ENCODE measurements at places on chromosomes 5 and 9.

DNA sequence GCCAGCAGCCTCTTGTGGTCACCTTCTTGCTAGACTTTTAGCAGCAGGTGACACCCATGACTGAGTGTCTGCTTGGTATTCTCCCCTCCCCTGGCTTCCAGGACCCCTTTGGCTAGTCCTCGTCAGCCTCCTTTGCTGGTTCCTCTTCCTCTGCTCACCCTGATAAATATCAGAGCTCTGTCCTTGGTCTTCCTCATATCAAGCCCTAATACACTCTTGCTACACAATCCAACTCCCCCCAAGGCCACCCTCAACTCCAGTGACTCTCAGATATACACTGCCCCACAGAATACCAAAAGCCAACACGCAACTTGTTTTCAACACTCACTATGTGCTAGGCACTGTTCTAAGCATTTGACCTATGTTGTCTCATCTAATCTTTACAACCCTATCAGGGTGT lies 30.3 kb upstream of the LCP2 start:
- no peak for DNase-seq

- no peak for DNase-seq
These were observed 331.6 kb downstream of the CDH12 start for GRCh38 chr5:22521521-22521920.

- DNase-seq: no peak
These were observed 29.2 kb downstream of the GARNL3 start for GRCh38 chr9:127293767-127294166.

- DNase-seq: no peak
These were observed 229.5 kb upstream of the TYRP1 start for GRCh38 chr9:12463641-12464040.

DNA sequence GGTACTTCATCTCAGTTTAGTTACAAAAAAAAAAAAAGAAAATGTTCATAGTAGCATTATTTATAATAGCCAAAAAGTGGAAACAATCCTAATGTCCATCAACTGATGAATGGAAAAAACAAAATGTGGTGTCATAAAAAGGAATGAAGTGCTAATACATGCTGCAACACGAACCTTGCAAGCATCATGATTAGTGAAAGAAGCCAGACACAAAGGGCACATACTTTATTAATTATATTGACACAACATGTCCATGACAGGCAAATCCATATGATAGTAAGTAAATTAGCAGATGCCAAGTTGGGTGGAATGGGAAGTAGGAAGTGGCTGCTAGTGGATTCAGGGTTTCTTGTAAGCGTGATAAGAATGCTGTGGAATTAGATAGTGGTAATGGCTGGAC lies 54.2 kb downstream of the PCDHGC5 start:
- DNase-seq: no peak

DNA sequence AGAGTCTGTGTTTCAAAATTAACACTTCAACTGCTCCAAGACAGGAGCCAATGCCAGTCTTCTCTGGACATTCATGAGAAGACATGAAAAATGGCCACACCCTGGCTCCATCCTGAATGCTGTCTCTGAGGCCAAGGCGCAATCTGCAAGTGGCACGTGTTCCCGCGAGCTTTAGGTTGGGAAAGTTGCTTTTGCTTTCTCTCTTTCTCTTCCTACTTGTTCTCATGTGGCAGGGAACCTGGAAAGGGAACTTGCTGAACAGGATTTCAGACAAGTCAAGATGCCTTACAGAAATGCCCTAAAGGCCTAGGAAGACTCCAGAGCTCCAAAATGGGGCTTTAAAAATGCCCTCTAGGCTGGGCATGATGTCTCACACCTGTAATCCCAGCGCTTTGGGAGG lies 91.9 kb upstream of the OTULINL start:
- no peak for DNase-seq

DNA sequence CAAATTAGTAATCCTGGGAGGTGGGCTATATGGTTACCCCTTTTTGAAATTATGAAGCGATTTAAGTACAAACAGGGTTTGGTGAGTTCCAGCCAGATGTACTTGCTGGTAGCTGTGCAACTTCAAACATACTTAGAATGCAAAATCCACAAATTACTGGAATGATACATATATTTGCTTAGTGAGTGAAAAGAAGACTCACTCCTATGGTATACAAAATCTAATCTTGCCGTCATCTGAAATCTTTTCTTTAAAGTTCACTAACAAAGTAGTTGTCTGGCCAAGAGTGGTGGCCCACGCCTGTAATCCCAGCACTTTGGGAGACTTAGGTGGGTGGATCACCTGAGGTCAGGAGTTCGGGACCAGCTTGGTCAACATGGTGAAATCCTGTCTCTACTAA lies 64.9 kb upstream of the TJP2 start:
- DNase-seq: no peak

DNA sequence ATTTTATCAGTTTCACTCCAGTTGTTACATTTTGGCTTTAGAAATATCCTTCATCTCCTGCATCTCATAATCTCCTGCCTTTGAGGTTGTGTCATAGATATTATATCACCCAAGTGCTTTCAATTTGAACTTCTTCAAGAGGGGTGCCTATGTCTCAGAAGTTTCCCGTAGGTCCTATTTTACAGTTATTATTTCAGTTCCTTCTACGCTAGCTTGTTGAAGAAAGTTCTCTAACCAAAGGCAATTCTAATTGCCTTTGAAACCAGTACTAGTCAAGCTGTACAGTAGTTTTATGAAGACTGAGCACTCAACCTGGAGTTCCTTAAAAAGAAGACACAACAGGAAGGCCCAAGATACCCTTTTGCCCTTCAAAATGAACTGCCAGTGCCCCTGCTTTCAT lies 116.4 kb downstream of the ZCCHC7 start:
- no peak for DNase-seq
